ENCODE measurements at places on chromosomes 1 and 21.

GRCh38 chr1:103145449-103145848 lies 37.1 kb upstream of the COL11A1 start:
- no peak for DNase-seq

GRCh38 chr1:183094351-183094750 lies 71.1 kb downstream of the LAMC1 start:
- no peak for DNase-seq

DNA sequence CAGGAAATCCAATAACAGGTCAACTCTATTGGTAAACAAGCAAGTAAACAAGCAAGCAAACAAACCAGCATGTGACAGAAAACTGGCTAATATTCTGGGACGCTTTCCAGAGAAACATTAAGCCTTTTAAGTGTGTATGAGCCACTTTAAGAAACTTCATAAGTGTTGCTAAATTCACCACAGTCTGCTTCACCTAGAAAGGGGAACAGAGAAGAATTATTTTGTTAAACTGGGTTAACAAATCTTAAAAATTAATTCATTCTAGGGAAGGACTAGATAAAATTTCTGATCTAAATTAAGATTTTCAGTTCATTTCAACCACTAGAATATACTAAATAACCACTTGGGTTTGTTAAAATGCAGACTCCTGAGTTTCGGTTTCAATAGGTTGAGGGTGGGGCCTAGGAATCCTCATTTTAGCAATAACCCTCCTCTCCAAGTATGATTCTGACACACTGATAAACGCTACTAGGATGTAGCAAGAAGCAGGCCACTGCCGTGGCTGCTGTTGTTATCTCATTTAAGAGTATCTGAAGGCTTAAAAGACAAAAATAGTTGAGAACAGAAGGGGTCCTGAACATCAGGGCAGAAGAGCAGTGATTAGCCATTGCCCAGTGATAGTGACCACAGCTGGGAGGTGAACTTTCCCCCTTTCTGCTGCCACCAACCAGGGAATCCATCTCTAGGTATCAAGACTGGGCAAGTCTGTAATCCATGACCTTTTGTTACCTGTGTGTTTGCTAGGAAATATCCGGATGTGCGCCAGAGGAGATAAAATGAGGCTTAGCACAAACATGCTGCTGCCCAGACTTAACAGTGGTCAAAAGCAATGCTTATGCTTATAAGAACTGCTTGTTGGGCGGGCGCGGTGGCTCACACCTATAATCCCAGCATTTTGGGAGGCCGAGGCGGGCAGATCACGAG lies 11.2 kb downstream of the CREG1 start:
- no peak for DNase-seq

DNA sequence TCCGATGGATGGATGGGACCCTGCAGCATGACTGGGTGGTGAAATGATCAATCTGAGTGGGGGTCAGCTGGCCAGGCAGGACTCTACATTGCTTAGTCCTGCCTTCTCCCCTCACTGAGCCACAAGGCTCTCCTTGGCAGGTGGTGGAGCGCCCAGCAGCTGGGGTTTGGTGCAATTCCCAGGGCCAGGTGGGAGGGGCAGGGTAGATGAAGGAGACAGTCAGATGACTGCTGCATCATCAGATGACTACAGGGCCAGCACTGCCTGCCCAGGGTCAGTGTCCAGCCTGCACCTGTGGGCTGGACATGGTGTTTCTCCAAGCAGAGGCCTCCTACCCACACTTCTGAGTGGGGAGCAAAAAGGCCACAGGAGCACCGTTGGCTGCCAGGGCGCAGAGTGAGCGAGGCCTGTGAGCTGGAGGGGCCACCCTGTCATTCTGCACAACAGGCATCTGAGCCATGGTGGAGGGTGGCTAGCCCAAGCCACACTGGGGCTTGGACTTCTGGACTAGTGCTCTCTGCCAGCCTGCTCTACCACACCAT lies 103.9 kb upstream of the EDN2 start:
- no peak for DNase-seq

- DNase-seq: no peak
These were observed 32.1 kb upstream of the IGSF3 start for GRCh38 chr1:116699605-116700004.

DNA sequence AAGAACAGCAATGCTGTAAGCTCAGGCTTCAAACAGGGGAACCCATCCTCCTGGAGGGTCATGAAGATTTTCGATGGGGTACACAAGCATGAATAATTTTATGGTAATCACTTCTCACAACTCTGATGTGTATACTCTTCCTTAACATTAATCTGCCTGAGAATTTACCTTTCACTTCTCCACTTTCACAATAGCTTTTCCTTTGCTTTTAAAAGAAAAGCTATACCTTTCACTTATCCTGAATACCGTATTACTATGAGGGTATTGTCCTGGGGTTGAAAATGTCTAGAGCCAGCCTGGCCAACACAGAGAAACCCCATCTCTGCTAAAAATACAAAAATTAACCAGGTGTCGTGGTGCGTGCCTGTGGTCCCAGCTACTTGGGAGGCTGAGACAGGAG lies 12.7 kb upstream of the ZYG11B start:
- DNase-seq: no peak

- DNase-seq: peak; percentile 73
These were observed 4.1 kb downstream of the GSTM5 start for GRCh38 chr1:109716121-109716520.

GRCh38 chr1:31624731-31625514 lies 7.4 kb downstream of the HCRTR1 start:
- no peak for DNase-seq

GRCh38 chr1:30600258-30600657 lies 123.1 kb downstream of the MATN1 start:
- no peak for DNase-seq

DNA sequence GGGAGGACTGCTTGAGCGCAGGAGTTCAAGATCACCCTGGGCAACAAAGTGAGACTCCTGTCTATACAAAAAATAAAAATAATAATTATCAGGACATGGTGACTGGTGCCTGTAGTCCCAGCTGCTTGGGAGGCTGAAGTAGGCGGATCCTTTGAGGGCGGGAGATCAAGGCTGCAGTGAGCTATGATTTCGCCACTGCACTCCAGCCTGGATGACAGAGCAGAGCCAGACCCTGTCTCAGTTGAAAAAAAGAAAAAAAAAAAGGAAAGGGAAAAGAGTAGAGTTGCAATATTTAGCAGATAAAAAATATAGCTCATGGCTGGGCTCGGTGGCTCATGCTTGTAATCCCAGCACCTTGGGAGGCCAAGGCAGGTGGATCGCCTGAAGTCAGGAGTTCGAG lies 3.3 kb upstream of the S1PR1 start:
- no peak for DNase-seq

GRCh38 chr1:6599141-6599975 lies 3.3 kb downstream of the KLHL21 start:
- no peak for DNase-seq

GRCh38 chr1:27049607-27050006 lies 37.0 kb upstream of the TENT5B start:
- DNase-seq: no peak

DNA sequence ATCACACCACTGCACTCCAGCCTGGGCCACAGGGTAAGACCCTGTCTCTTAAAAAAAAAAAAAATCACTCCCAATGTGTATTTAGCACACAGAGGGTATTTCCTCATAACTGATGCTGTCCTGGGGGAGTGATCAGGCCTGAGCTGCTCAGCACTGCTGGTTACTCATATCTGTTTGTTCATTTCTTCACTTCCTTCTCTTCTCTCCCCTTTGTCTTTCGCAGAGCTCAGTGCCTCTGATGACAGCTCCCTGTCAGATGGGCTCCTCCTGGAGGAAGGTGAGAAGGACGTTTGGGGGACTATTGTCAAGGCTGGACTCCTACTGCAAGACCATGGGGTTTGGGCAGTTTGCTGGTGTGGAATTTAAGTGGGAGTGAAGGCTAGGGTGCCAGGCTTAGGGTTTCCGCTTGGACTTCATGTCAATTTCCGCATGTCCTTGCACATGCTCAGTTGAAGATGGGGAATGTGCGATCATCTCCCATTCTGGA lies 13.0 kb downstream of the INAVA start:
- DNase-seq: no peak
